ENCODE measurements at places on chromosomes 11 and 22.

GRCh38 chr11:128520888-128521681, 66.3 kb downstream of the ETS1 start:
- DNase-seq, result no peak

DNA sequence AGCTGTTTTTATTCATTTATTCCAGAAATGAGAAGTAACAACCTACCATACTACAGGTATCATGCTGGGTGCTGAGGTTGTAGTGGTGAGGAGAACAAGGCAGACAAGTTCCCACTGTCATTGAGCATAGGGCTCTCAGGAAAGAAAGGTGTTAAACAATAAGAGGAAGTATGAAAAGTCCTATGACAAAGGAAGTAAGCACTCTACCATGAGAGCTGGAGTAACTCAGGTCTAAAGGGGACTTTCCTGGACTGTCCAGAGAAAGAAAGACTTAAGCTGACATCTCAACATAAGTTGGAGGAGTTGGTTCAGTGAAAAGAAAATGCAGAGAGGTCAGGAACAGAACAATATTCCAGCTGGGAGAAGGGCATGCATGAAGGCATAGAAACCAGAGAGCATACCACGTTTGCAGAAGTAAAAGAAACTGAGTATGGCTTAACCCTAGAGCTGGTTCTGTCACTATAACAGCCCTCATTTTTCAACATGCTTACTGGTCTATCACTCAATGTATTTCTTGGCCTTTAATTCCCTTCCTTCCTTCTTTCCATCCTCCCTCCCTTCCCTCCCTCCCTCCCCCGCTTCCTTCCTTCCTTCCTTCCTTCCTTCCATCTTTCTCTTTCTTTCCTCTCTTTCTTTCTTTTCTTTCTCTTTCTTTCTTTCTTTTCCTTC, 137.8 kb upstream of the BDNF start:
- no peak for DNase-seq

DNA sequence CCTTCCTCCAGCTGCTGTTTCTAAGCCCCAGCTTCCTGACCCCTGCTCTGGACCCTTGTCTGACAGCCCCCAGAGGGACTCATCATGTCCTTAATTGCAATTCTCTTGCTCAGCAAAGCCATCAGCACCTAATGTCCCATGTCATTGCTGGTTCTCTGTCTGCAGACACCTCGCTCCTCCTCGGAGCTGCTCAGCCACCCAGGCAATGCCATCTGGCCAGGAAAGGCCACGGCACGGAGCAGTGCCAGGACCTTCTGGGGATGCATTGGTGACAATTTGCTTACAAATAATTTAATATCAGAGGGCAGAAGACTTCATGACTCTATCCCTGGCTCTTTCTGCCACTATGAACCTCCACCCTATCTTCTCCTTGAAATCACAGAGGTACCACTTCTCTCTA, 107.0 kb upstream of the THY1 start:
- no peak for DNase-seq

DNA sequence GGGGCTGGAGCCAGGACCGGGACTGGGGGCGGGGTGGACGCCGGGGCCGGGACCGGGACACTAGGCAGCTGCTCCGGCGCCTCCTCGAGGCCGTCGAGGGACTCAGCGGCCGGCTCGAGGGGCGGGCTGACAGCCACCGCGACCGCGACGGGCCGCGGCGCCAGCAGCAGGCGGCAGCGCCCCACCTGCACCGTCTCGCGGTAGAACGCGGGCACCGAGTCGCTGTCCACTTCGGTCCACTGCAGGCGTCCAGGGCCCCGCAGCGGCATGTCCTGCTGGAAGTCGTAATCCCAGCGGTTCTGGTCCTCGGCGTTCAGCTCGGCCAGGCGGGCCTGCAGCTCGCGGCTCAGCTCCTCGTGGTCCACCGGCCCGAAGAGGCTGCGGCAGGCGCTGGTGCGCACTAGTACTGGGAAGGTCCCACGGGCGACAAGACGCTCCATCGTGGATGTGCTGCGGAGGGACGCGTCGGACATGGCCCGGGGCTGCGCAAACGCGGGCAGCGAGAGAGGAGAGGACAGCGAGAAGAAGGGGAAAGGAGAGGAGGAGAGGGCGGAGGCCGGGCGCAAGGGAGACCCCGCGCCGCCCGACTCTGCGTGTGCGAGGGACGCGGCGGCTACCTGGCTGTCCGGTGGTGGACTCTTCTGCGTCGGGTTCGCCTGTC, 428 bp downstream of the CDKN1C start:
- no peak for DNase-seq

DNA sequence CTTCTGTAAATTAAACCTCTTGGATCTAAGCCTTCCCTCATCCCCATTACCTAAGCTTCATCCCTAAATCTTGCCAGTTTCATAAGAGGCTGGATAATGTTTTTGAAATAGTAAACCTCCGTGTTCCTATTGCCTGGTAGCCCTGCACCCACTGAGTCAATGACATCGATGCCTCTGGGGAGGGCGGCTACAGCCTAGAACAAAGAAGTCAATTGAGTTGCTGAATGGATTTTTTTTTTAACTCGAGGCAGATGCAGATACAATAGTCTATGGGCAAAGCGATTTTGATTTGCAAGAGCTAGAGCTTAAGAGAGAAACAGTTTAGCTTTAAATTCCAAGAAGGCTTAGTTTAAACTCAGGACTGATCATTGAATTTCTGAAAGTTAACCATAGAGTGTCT, 121.3 kb downstream of the NECTIN1 start:
- no peak for DNase-seq

- no peak for DNase-seq
Observed at GRCh38 chr11:72078477-72078876, 1.9 kb downstream of the NUMA1 start.

DNA sequence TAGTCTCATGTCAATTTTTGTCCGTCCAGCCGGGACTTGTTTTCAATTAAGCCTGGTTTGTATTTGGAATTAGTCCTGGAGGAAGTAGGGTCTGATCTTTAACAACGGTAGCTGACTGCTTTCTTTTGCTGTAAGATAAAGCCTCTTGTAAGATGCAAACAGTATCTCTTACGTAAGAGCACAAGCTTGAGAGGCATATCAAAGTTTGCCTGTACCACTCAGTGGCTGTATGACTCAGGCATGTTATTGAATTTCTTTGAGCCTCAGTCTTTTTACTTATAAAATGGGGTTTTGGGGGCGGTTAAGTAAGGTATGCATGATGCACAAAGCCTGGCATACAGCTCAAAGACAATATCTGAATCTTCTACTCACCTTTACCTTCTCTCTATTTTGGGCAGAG, 198.4 kb upstream of the NARS2 start:
- DNase-seq, result no peak

DNA sequence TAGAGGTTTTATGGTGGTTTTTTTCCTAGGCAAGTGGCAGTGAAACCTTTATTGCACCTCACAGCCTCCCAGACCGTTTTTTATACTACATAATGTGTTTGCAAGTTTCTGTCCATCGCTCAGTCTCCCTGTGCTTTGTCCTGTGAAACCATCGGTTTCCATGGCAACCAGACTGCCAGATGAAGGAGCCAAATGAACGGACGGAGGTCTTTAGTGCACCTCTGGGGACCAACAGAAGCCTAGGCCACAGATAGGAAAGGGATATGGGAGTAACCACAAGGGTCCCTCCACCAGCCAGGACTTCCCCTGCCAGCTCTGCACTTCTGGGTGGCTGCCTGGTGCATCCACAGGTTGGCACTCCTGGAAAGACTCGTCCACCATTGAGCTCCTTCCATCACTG, 165.0 kb downstream of the CHST1 start:
- no peak for DNase-seq

DNA sequence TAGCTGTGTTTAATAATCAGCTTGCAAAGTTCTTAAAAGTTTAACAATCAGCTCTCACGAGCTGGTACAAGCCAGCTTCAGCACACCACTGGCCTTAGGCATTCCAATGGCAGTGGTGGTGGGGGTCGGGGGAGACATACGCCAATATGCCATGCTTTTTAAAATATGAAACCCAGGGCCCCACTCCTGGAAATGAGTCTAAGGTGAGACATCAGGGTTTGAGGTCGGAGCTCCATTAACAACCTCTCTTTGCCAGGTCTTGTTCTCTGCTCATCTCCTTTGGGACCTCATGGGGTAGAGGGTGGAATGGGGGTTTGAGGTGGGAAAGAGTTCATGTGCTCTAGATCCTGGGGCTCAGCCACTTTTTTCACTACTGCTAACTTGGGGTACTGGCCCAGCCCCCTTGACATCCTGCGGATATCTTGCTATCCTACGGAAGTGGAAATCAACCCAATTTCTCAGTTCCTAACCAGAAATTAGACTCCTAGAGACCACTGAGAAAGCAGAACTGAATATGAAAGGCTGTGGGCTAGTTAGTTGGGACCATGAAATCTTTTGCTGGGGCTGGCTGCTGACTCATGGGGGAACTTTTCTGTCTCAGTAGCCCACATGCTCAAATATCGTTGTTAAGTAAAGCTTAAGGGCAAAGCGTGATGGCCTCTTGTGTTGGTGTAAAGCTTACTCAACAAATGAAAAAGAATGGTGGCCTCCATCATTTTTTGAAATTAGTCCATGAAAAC, 90.1 kb downstream of the PDHX start:
- no peak for DNase-seq

DNA sequence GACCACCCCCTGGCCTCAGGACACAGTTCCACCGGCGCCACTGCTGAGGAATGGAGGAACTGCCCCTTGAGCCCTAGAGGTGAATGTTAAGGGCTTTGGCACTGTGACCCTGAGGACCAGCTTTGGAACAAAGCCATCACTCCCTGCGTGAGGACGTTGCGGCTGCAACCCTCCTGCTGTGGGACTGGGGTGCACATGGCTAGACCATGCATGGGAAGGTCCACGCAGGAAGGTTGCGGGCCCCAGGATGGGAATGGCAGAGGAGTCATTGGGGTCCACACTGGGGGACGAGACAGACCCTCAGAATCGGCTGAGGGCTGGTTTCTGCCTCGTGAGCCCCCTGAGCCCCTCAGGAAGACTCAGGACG, 6.4 kb upstream of the ADORA2A start:
- no peak for DNase-seq

GRCh38 chr22:31680861-31681341, 18.9 kb upstream of the PISD start:
- no peak for DNase-seq

- DNase-seq, result peak; percentile 22
Observed at GRCh38 chr11:113113801-113114704, 152.8 kb downstream of the NCAM1 start.

GRCh38 chr22:20095521-20095920, 15.5 kb downstream of the DGCR8 start:
- no peak for DNase-seq

DNA sequence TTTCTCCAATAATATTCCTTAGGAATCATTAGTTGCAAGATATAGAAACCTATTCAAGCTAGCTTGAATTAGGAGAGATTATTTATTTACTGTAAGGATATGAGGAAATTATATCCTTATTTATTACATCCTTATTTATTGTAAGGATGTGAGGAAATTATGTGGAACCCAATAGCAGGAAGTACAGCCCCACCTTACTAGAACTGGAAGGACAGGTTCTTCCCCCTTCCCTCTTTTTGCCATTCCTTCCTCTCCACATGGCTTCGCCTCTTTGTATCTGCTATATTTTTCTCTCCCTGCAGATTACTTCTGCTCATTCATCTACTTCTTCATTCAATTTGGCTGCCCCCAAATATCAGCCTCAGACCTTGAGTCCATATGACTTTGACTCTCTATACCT, 49.5 kb upstream of the B3GNT6 start:
- no peak for DNase-seq

- no peak for DNase-seq
Observed at GRCh38 chr11:24298146-24298545, 198.7 kb upstream of the LUZP2 start.

GRCh38 chr11:3808861-3809623, 682 bp downstream of the PGAP2 start:
- DNase-seq, result no peak

GRCh38 chr11:117010808-117011540, 87.3 kb downstream of the SIK3 start:
- DNase-seq, result no peak

- no peak for DNase-seq
Observed at GRCh38 chr11:126166413-126166812, 45.0 kb downstream of the RPUSD4 start.

DNA sequence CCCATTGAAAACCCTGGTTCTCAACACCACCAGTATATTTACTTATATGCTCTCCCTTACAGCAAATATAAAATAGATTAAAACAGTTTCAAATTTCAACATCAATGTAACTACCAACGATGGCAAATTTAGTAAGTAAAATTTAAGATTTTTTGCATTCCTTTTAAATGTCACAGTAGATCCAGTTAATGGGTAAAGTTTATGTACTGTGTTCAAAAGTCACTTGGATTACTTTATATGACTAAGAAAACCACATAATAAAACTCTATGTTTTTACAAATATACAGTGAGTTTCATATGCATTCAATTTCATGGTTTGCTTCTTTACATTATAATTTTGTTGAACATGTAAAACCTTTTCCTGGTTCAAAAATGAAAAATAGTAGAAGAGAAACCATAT, 364.6 kb downstream of the AASDHPPT start:
- DNase-seq, result no peak

GRCh38 chr11:4695442-4695841, 2.2 kb downstream of the OR51E2 start:
- no peak for DNase-seq
